Fibroblast of lung (primary cell): ENCODE measurements at places on chromosomes 3 and 15. TPM values are rescaled to one million over a fixed set of nuclear protein-coding genes. Genes with fewer than 3 reads are reported as not detected.
A peak's percentile ranks its signal among the peaks of the same experiment; 100 is the strongest.

MYRIP gene
- under 0.01 TPM in 1 of 2 replicates, not detected in the other for total RNA-seq

DNA sequence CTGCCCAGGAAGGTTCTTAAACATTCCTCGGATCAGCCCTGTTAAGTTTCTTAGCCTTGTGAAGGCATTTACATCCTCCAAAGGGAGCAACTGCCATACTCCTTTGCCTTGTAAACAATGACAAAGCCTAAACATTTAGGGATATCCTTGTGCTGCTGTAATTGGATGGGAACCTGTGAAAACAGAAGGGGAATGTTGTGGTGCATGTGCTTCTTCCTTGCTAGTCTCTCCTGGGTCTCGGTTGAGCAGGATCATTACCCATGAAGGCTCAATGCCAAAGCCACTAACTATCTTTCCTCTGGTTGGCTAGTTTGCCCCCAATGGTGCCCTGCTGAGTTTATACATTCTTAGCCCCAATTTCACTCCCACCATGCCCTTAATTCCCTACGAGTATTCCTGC is 17.3 kb downstream of the CHRNA3 start:
- H3K36me3 ChIP-seq: no peaks in the 10 kb centered on the region
- no peaks in the 10 kb centered on the region for H3K4me1 ChIP-seq
- no peak overlapping the region for H3K27ac ChIP-seq
- no peak for DNase-seq
- no peak overlapping the region for H3K4me3 ChIP-seq

CX3CR1 gene
- under 0.01 TPM in 1 of 2 replicates, not detected in the other for total RNA-seq

DNA sequence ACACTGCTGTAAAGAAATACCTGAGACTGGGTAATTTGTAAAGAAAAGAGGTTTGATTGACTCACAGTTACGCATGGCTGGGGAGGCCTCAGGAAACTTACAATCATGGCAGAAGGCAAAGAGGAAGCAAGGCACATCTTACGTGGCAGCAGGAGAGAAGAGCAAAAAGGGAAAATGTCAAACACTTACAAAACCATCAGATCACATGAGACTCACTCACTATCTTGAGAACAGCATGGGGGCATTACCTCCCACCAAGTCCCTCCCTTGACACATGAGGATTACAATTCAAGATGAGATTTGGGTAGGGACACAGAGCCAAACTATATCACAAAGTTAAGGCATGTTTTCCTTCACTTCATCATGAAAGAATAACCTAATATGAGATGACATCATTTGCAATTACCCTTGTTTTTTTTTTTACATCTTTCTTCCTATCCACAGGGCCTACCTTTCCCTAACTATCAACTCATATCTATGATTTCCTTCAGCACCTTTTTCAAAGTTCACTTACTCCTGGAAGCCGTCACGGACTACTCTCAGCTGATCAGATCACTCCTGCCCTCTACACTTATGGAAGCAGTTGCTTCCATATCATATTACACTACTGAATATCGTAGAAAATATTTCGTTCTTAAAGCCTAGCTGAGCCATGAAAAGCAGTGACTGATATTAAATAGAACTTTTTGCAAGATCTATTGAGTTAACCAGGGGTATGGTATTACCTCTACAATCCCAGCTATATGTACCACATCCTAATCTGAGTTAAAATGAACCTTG is 25.5 kb upstream of the ATP8B4 start:
- no peak overlapping the region for H3K4me3 ChIP-seq
- no peak for DNase-seq
- no peaks in the 10 kb centered on the region for H3K27me3 ChIP-seq
- no peaks in the 10 kb centered on the region for H3K36me3 ChIP-seq
- peaks cover 3% of the 10 kb centered on the region for H3K4me1 ChIP-seq
- H3K27ac ChIP-seq: no peak overlapping the region

ARIH2 gene
- total RNA-seq: 80.1 and 91.7 TPM in 2 replicates

DNA sequence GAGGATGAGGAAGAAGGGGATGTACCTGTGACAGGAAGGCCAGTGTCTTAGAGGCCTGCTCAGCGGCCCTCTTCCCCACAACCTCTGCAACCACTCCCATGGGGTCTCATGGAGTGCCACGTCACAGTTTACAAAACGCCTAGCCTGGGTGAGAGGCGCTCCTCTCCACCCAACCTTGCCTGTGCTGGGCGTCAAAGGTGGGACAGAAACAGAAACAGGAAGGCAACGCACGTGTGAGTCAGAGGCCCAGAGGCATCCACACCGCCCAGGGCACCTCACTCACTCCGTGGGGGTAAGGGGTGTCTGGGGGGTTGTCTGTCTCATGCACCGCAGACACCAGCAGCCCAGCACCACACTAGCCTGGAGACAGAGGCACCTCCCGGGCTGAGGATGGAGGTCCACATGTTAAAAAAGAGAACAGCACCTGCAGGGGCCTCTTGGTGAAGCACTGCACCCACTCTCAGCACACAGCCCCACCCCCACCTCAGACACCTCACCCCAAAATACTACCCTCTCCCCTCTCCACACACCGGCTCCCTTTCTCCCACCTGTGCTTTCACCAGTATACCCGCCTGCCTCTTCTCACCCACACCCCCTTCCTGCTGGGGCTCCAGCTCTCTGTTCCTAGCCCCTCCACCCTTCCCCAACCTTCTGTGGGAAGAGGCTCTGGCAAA is 4.7 kb upstream of the CALML4 start:
- no peaks in the 10 kb centered on the region for H3K4me1 ChIP-seq
- H3K27ac ChIP-seq: no peak overlapping the region
- no peak overlapping the region for H3K4me3 ChIP-seq
- no peak for DNase-seq

DNA sequence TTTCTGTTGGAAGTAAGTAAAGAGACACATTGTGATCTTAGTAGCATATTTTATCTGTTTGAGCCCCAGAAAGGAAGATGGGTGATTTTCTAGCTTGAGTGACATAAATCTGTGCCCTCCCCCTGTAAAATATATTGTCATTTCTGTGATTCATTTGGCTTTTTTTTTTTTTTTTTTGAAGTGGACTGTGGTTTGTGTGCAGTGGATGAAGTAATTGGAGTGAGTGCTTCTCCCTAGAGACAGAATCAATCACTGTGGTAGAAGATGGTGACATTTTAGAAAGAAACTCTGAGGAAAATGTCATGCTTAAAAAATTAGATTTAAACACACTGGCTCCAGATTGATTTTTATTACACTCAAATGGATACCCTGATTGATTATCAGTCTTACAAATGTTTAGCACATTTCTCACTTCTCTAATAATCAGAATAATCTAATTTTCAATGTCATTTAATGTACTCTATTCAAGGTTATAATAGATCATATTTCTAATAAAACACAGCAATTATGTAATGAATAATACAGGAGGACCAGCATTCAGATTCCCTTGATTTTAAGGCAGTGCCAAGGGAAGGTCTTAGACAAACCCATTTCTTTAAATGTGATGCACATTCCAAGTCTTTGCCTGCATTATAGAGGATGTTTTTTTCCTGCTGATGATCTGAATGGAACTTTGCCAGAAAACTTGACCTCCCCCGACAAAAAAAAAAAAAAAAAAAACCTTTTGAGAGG is 116.6 kb downstream of the TOP2B start:
- no peak overlapping the region for H3K4me3 ChIP-seq
- no peak overlapping the region for H3K27ac ChIP-seq
- no peaks in the 10 kb centered on the region for H3K27me3 ChIP-seq

GPR156 gene
- under 0.01 and 0.33 TPM in 2 replicates for total RNA-seq

DNA sequence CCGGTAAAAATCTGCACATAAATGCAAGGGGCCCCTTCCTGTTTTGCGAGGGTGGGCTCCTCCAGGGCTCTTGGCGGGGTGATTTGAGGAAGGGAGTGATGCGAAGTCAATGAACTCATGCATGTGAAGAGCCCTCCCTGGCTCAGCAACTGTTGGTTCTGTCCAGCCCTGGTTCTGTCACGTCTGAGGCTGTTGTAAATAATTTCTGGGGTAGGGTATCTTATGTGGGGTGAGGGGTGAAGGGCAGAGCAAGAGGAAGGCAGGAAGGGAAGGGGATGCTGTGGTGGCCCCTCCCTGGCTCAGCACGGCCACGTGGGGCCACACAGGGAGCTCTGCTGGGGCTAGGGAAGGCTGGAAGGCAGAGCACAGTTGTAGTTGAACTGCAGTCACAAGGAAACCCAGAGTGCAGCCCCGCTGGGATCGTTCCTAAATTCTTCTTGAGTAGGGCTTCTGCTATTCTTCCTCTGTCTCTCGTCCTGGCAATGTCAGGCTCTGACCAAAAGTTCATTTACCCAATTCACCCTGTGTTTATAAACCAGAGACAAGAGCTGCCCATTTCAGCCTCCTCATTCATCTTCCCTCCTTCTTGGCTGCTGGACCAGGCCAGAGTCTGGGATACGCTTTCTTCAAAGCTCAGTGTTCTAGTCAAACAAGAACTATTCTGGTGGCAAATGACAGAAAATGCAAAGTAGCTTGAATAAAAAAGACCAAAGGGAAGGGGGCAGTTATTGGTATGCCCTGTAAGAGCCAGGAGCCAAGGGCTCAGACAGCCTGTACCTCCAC is 14.8 kb upstream of the TOPBP1 start:
- H3K36me3 ChIP-seq: no peaks in the 10 kb centered on the region
- no peak overlapping the region for H3K27ac ChIP-seq
- H3K4me3 ChIP-seq: no peak overlapping the region

DNA sequence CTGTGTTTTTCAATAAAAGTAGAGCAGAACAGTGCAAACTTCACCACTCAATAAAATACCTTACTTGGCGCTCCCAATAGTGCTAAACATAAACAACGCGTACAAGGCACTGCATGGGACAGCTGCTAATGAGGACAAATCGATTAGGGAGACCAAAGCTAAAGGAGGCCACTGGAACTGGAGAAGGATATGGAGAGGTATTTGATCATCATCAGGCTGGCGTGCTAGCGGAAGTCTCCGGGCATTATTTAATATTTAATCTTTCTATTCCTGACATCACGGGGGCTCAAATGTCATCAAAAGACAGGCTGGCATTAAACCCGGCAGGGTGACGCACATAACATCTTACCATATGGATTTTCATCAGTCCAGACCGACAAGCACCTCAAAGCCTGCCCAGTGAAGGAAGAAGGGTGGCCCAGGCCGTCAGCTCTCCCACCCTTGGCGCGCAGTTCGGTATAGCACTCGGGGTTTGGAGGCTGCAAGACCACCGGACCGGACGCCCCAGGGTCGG is 604 bp downstream of the CCPG1 start:
- peak overlapping the region; percentile 96 for H3K4me3 ChIP-seq
- no peak for DNase-seq
- H3K36me3 ChIP-seq: no peaks in the 10 kb centered on the region
- H3K4me1 ChIP-seq: no peaks in the 10 kb centered on the region

ANKUB1 gene
- not detected in 2 replicates for total RNA-seq

DNA sequence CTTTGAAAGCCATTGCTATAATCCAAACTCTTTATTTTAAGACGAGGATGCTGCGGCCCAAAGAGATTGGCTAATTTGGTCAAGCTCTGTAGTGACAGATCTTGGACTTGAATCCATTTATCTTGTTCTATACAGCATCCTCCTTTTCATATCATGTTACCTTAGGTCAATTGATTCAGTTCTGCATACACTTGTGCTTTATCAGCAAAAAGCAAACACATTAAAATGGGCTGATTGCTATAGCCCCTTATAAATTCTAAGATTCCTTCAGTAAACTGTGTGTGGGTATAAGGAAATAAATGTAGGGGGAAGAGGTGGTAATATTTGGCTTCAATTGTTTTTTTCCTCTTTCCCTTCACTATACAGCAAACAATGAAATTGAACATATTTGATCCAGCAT is 40.1 kb upstream of the NECTIN3 start:
- no peaks in the 10 kb centered on the region for H3K4me1 ChIP-seq
- no peaks in the 10 kb centered on the region for H3K27me3 ChIP-seq
- DNase-seq: no peak
- no peaks in the 10 kb centered on the region for H3K36me3 ChIP-seq
- no peak overlapping the region for H3K27ac ChIP-seq

DNA sequence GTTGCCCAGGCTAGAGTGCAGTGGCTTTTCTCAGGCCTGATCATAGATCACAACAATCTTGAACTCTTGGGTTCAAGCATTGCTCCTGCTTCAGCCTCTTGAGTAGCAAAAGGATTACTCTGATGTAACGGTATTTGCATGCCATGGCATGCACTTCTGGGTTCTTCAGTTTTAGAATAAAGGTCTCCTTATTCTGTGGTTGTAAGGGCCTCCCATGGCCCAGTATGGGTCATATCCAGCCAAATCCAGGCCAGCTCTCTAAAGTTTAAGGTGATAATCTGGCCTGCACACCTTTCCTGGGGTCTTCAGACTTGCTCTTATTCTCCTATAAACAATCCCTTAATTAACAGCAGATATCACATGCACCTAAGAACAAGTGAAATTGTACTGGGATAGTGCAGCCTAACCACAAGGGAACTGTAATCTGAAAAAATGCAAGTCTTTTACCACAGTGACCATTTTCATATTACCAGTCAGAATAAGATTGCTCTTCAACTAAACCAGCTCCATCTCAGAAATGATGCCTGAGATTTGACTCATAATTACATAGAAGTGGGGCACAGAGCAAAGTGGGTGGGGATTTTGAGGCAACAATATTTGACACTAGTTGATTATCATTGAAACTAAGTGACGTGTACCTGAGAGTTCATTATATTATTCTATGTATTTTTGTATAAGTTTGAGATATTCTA is 25.4 kb downstream of the COMMD2 start:
- H3K27me3 ChIP-seq: no peaks in the 10 kb centered on the region
- no peaks in the 10 kb centered on the region for H3K36me3 ChIP-seq
- no peaks in the 10 kb centered on the region for H3K4me1 ChIP-seq
- peak; percentile 73 for DNase-seq
- H3K27ac ChIP-seq: no peak overlapping the region

TMEM89 gene
- total RNA-seq: not detected in 2 replicates

CHL1 gene
- total RNA-seq: 0.33 and 2.1 TPM in 2 replicates

DNA sequence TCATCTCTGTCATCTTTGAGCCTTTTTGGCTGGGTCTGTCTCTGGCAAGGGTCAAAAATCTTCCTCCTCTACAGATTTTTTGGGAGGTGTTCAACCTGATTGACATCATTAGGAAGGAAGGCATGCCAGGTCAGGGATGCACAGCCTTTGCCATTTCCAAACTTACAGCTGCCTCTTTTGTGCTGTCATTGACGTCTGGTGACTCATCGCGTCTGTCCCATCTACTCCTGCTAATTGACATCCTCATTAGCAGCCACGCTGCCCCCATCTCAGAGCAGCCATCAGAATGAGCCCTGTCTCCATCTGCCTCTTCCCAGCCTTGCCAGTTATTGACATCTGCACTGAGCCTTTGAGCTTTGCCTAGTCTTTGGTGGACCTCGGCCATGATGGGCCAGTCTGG is 53.0 kb downstream of the PDIA5 start:
- no peak overlapping the region for H3K4me3 ChIP-seq
- no peaks in the 10 kb centered on the region for H3K27me3 ChIP-seq
- no peak overlapping the region for H3K27ac ChIP-seq
- DNase-seq: no peak

DNA sequence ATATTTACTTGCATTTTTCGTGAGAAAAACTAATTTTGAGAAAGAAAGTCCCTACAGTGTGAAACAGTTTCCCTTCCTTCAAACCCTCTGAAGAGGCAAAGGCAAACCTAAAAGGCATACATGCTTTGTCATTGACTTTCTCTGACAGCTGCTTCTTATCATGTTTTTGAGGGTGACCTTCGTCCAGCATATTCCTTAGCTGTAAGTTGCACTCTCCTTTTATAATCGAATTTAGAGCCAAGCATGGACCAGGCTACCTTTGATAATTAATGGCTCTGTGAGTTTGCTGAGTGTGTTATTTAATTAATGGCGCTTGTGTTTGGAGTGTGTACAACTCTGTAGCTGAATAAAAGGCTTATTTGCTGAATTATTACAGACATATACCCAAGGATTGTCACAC is 684.2 kb upstream of the CFAP20DC start:
- H3K36me3 ChIP-seq: no peaks in the 10 kb centered on the region
- no peaks in the 10 kb centered on the region for H3K27me3 ChIP-seq
- no peaks in the 10 kb centered on the region for H3K4me1 ChIP-seq
- DNase-seq: no peak

KLF15 gene
- 4.1 and 6.4 TPM in 2 replicates for total RNA-seq

CHDH gene
- 0.77 and 0.83 TPM in 2 replicates for total RNA-seq
